ENCODE measurements at places on chromosomes 2 and 18.

GRCh38 chr18:33946336-33946735, 278.4 kb downstream of the NOL4 start:
- DNase-seq = no peak

DNA sequence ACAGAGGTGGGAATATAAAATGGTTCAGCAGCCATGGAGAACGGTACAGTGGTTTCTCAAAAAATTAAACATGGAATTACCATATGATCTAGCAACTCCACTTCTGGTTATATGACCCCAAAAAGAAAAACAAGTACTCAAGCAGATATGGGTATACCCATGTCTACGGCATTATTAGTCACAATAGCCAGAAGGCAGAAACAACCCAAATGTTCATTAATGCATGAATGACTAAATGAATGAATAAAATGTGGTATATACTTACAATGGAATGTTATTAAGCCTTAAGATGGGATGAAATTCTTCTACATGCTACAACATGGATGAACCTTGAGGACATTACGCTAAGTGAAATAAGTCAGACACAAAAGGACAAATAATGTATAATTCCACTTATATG, 266.8 kb upstream of the FBXO11 start:
- no peak for DNase-seq

DNA sequence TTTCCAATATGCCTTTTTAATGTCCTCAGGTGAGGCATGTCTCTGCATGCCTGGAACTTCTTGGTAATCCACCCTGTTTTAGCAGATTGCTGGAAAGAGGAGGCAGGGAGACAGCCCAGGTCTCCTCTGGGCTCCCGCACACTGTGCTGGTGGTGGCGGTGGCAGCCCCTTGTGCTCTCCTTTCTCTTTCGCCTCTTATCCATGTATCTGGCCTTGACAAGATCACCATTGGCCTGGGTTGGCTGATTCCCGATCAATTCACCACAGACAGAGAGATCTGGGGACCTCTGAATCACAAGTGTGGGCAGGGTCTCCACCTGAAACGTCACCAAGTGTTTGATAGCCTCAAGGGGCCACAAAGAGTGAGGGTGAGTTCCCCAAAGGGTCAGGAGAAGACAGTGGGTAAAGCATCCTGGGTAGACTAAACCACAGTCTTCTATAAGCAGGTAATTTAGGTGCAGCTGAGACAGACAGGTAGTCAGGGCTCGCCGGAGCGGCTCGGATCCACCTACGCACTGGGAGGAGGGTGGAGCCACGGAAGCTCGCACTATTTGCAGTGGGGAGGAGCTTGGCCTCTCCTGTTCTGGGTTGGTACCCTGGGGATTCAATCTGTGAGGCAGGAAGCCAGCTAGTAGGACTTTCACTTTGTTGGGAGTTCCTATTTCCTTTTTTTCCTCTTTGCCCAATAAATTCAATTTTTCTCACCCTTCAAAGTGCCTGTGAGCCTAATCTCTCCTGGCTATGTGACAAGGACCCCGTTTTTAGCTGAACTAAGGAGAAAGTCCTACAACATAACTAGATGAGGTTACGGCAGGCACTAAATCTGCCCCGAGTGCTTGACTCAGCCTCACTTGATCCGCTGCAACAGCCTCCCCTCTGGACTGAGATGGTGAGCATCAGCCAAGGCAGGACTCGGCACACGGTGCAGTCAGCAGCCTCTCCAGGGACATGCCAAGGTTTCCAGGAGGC, 57.6 kb downstream of the SLC4A3 start:
- DNase-seq = peak; percentile 4

GRCh38 chr2:178066890-178067669, 5.5 kb downstream of the PDE11A start:
- DNase-seq = no peak

- DNase-seq = no peak
Measured at GRCh38 chr2:85714841-85715240, 20.7 kb downstream of the GNLY start.

- DNase-seq = no peak
Measured at GRCh38 chr18:77560341-77560992, 310.8 kb downstream of the GALR1 start.

- no peak for DNase-seq
Measured at GRCh38 chr2:18829976-18830375, 240.6 kb upstream of the NT5C1B start.

- DNase-seq = no peak
Measured at GRCh38 chr2:131043199-131044074, 49.8 kb downstream of the FAM168B start.

DNA sequence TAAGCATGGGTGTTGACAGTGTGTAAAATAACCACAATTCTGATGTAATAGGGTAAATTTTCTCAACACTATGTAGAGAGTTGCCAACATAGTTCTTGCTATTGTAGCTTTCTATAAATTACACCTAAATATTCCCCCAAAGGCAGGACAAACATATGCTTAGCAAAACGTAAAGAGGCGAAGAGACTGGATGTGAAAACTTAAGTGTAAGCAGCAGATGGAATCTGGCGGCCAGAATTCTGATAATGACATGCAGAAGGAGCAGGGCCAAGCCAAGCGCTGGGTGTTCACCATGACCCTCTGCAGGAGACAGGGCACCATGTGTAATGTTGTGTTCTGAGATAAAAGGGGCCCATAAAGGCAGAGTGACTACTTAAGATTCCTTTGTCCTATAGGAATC, 105.2 kb upstream of the ZNF521 start:
- no peak for DNase-seq

DNA sequence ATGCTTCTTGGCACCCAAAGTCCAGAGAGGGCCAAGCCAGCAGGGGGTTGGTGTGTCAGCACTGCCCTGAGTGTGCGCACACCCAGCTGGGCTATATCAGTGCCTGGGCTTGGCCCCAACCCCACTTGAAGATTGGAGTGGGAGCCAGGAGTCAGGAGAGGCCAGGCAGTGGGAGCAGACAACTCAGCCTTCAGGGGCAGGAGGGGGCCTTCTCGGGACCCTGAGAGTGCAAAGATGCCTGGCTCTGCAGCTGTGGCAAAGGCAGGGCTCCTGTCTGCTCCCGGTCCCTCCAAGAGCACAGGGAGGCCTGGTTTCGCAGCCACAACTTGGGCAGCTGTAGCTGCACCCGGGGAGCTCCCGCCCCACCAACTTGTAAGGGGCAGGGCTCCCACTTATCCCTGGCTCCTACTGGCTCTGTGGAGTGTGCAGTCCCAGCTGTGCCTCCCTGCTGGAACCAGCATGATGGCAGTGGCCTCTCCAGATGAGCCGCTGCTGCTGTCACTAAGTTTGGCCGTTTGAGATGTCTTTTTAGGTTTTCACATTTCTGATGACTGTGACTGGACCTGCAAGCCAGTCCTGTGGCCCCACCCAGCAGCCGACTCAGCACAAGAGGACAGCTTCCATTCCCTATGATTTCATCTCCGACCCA, 148.8 kb upstream of the HS6ST1 start:
- no peak for DNase-seq

DNA sequence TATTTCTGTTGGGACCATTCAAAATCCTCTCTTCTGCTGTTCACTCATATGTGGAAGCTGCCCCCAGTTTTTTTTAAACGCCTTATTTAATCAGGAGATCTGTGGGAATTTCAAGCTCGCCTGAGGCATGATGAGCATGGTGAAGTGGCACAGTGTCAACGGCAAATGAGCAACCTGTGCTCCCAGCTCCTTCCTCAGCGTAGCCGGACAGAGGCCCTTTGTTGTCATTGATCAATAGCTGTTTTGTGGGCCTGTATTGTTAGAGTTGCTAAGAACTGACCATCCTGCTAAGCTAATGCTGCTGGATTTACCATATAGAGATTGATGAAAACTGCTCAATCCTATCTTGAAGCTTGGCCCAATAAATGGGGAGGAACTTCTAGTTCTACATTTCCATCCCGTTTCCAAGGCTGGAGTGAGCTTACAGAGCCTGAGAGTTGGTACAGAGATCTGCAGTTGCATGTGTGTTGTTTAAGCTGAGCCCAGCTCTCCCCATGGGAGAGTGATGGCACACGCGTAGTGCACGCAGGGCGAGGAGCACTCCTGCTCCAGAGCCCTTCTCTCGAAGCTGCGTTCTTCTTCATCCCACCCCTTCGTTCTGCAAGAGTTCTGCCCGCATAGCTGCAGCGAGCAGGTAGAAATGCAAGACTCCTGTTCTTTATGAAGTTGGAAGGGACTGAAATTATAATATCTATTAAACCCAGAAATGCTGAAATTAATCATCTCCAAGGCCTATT, 108.8 kb downstream of the RTN4 start:
- no peak for DNase-seq

DNA sequence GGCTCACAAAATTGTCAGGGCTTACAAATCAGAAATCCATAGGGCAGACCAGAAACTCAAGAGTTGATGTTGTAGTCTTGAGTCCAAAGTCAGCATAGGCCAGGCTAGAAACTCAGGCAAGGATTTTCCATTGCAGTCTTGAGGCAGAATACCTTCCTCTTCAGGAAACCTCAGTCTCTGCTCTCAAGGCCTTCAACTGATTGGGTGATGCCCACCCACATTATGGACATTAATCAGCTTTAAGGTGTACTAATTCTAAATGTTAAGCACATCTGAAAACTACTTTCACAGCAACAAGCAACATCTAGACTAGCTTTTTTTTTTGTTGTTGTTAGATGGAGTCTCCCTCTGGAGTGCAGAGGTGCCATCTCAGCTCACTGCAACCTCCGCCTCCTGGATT, 31.3 kb upstream of the ZNF512 start:
- no peak for DNase-seq

DNA sequence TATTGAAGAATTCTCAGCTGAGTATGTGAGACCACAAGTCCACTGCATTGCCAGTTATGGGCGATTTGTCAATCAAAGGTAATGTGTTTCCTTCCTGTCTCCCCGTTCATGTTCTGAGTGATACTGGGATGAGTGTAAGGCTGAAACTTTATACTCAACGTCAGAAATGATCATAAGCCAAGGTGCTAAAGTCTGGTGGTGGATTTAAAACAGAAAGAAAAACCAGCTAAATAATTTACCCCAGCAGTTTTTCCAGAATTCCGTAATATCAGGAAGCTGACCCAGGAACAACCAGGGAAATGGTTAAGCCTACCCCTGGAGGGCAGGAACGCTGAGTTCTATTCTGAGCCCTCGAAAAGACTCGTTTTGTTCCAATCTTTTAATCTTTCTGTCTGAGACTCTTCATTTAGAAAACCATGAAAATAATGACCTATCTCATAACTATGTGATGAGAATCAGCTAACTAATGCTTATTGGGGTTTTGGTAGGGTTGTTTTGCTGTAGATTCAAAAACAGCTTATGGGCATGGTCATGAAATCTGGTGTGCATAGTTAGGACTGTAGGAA, 149.6 kb downstream of the LAMA3 start:
- no peak for DNase-seq

DNA sequence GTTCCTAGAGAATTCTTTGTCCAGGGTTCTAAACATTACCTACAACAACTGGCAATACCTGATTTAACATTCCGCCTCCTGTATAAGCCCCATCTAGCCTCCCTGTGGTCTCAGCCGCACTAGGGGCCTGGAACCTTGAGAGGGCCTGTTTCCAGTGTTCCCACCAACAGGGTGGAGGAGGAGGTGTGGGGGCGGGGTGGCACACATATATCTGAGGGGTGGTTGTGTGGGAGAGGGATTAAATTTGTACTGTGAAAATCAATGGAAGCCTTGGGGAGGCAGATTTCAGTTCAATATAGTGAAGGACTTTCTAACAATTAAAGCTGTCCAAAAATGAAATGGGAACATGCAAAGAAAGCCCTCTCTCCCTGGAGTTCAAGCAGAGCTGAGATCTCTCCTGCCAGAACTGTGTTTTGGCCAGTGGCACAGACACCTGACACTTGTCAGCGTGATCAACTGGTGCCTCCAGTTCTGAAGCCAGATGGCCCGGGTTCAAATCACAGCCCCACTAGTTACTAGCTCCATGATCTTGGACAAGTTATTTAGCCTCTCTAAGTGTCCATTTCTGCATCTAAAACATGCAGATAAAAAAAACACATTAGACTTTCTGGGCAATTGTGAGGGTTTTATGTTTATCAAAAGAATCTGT, 17.0 kb upstream of the FZD7 start:
- DNase-seq = no peak

GRCh38 chr2:186569897-186570296, 20.0 kb upstream of the ITGAV start:
- DNase-seq = no peak

DNA sequence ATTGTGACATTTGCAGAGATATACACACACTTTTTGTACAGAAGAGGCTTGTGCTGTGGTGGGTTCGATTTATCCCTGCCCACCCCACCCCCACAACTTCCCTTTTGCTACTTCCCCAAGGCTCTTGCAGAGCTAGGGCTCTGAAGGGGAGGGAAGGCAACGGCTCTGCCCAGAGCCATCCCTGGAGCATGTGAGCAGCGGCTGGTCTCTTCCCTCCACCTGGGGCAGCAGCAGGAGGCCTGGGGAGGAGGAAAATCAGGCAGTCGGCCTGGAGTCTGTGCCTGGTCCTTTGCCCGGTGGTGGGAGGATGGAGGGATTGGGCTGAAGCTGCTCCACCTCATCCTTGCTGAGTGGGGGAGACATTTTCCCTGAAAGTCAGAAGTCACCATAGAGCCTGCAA, 40.0 kb downstream of the STEAP3 start:
- DNase-seq = no peak

DNA sequence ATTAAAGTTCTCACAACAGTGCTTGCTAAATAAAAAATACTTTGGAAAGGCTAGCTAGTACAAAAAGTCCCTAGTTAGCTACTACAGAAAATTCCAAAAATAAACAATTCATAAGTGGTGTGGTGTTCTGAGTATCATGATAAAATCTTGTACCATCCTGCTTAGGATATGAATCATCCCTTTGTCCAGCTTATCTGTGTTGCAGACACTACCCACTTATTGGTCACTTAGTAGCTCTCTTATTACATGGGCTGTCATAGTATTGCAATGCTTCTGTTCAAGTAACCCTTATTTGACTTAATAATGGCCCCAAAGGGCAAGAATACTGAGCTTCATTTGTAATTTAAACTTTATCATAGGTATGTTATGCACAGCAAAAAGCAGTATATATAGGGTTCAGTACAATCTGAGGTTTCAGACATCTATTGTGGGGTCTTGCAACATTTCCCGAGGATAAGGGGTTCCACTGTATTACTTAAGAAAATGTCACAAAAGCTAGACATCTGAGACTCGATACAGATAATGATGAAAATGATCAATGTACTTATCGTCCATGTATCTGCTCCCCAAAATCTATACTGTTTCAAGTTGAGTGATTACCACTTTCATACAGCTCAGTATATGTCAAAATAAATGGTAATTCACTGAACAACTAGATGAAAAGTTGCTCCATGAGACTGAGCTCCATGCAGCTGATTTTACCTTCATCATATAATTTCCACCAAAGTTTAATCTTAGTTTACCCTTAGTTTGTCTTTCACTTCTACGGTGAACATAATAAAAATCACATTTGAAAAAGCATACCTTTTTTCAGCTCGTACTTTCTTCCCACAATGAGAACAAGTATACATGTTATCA, 93.8 kb downstream of the C2orf74 start:
- no peak for DNase-seq

- peak; percentile 59 for DNase-seq
Measured at GRCh38 chr2:191165176-191165643, 14.4 kb upstream of the STAT4 start.

- DNase-seq = no peak
Measured at GRCh38 chr2:161170958-161171932, 11.0 kb downstream of the TANK start.

- DNase-seq = peak; percentile 35
Measured at GRCh38 chr18:48922801-48923730, 27.7 kb downstream of the SMAD7 start.

All from CD4-positive, alpha-beta T cell treated with Interleukin-15 for 4 hours (primary cell).